Fibroblast of skin of right quadriceps (primary cell): ENCODE measurements at places on chromosomes 1 and 21.

DNA sequence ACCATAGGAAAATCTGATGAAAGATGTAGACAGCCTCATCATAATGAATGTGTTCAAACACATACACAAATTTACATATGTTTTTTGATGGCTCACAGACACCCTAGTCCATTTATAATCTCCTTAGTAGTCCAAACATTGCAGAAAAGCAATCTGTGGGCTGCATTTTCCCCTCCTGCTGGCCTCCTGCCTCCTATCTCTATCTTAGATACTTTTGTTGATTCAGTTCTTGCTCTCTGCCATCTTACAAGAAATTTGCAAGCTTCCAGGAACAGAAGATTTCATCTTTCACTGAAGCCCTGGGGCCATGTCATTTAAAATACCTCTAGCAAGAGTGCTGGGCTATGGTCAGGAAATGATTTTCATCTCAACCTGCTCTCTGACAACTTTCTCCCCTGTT, 50.6 kb downstream of the DUSP10 start:
- DNase-seq = no peak

GRCh38 chr1:3906672-3907020, 6.6 kb upstream of the C1orf174 start:
- no peak for DNase-seq

DNA sequence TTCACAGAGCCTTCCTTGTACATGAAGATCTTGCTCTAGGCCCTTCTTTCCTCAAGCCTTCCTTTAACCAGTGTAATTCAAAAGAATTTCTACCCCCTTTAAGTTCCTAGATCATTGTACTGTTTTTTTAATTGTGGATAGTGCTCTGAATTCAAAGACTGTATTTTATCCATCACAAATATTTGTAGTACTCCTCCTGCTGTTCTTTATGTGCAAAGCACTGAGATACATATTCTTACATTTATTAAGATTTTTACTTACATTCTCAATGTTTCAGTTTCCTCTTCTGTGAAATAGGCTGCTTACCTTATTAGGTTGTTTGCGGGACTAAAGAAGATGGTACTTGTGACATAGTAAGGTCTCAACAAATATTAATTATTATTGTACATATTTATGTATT, 168.8 kb upstream of the PDE4B start:
- no peak for DNase-seq

GRCh38 chr1:85570446-85571180, 9.9 kb upstream of the CCN1 start:
- DNase-seq = no peak

DNA sequence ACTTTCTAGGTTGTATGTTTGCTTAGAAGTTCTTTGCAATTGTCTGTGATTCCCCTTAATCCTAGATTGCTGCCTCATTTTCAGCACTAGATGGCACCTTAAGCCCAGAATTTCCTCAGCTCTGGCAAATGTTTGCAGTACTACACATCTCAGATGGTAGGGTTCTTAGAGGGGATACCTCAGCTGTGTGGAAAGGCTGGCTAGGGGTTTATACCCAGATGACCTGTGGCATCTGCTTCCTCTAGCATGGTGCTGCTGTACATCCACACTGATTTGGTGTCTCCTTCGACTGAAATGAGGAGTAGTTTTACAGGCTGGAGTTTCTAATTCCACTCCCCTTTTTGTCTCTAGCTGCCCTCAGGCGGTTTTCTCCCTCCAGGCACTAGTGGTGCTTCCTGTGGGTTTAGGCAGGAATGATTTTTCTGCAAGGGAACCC, 23.5 kb downstream of the ASB17 start:
- DNase-seq = peak; percentile 53

- DNase-seq = no peak
Observed at GRCh38 chr1:236837897-236838296, 42.8 kb downstream of the MTR start.

- no peak for DNase-seq
Observed at GRCh38 chr1:227568593-227568992, 5.2 kb downstream of the ZNF678 start.

DNA sequence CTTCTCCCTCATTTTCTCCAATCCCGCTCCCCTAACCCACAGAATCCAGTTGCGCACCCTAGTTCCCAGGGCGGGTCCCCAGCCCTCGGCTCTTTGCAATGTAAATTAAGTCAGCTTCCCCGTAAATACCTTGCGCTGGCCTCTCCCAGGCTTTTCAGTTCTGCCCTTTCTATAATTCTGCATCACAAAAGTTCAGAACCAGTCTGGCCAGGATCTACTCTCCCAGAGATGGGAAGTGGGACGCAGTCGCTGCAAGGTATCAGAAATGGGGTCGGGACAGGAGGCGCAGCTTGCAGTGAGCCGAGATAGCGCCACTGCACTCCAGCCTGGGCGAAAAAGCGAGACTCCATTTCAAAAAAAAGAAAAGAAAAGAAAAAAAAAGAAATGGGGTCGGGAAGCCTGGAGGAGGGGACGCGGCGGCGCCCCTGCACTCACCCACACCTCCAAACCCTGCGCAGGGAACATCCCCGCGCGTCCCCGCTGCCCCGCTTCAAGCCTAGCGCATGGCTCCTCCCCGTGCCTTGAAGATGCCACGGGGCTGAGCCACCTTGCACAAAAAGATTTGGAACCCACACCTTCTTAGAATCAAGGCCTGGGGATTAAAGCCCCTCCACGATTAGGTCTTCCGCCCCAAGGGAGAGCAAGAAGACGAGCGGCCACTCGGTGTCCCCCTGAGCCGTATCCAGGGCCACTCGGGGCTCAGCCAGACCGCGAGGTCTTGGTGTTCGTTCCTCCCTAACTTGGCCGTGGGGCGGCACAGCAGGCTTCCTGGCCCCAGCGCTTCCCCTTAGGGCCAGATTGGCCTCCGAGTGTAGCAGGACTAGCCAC, 27.2 kb upstream of the ITLN2 start:
- no peak for DNase-seq

DNA sequence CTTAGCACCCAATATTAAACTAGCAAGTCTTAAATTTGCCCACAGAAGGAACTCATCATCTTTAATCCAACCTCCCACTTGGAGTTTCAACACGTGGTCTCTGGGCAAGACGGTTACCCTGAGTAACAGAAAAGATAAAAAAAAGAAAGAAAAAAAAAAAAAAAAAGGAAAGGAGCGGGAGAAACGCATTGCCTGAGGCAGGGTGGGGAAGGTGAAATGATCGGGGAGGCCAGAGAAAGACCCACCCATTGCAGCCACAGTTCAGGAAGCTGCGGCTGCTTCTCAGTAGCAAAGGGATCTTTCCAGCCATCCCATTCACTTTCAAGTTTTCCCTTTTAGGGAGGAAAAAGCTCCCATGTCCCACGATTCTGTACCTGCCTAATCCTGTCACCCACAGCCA, 32.0 kb upstream of the OTUD3 start:
- no peak for DNase-seq

- DNase-seq = no peak
Observed at GRCh38 chr21:33451634-33452071, 28.1 kb downstream of the TMEM50B start.

DNA sequence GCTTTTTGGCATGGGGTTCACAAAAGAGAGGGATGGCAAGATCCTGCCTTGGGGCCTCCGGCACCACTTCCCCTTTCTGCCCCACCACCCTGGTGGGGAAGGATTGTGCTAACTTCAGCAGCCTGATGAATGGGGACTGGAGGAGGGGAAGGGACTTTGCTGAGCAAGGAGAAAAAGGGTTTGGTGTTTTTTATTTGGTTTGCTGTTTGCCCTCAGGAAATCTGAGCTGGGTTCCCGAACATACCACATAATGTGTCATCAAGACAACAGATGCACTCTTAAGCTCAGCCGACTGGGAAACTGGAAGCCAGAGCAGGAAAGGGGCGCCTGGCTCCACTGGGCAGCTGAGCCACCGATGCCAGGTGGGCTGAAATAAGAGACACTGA, 19.8 kb downstream of the OLFML2B start:
- DNase-seq = peak; percentile 83

- no peak for DNase-seq
Observed at GRCh38 chr1:224851848-224852261, 77.6 kb upstream of the DNAH14 start.

GRCh38 chr1:54723985-54724384, 8.3 kb downstream of the TTC4 start:
- no peak for DNase-seq

- no peak for DNase-seq
Observed at GRCh38 chr1:231415018-231415583, 7.0 kb downstream of the EGLN1 start.

DNA sequence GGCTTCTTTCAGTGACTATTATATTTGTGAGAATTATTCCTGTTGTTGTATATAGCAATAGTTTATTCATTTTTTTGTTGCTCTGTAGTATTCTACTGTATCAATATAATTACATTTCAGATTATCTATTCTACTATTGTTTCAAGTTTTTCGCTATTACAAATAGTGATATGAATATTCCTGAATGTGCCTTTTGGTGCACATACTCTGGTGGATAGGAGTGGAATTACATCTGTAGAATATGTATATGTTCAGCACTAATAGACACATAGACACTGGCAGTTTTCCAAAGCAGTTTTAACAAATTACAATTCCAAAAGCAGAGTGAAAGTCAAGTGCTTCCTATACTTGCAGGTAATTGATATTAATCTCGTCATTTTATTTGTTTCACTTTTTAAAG, 696.2 kb upstream of the PRMT6 start:
- no peak for DNase-seq

DNA sequence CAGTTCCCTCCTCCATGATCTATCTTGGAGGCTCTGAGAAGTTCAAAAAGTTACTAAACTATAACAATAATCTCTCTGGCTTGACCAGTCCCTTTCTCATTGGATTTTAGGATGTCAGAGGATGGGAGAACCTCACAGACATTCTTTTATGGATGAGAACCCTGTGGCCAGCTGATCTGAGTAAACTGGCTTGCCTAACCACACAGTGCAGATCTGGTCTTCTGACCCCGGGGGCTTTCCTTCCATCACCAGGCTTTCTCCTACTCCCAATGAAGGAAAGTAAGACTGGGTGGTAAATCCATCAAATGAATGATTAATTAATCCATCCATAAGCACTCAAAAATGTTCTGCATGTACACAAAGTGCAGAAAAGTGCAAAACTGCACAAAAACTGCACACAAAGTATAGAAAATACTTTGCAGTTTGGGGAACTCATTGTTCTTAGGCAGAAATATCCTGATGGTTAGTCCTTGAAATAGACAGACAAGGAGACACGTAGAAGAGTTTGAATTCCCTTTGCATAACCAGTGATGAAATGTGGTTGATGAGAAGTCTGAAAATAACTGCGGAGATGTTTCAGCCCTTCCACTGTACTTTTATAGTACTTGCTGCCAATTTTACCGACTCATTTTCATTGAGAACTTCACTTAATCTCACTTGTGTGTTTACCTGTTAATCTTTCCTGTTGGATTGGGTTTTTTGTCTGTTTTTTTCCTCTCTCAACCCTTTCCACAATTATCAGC, 2.5 kb upstream of the F3 start:
- DNase-seq = peak; percentile 68
